ENCODE measurements at places on chromosomes 5 and 9.

DNA sequence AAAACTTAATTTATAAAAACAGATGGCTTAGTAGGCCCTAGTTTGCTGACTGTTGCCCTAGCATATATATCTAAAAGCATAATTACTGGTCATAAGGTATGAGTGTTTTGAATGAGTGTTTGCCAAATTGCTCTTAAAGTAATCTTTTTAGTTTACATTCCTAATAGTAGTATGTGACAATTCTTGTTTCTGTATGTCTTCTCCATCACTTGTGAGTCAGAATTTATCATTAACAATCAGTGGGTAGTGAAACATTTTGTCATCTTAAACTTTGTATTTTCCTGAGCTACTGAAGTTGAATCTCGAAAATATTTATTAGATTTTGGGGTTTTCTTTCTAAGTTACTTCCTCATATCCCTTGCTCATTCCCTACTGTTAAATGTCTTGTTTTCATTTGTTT is 49.6 kb downstream of the APC start:
- DNase-seq = peak; percentile 25

- peak; percentile 58 for DNase-seq
Measured at GRCh38 chr9:18485714-18486113, 11.8 kb downstream of the ADAMTSL1 start.

DNA sequence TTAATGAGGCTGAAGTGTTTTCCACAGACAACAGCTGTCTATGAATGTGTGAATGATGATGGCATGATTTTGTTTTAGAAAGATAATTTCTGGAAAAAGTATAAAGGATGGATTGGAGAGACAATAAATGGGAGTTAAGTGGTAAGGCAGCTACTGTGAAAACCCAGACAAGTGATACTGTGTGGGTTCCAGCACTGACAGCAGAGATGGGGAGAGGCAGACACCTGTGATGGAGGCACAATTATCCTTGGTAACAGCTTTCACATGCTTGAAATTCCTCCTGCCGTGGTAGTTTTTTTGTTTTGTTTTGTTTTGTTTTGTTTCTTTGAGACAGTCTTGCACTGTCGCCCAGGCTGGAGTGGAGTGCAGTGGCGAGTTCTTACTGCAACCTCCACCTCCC is 189.3 kb downstream of the DEPDC1B start:
- no peak for DNase-seq

GRCh38 chr9:95731876-95732275 is 143.6 kb upstream of the ERCC6L2 start:
- DNase-seq = no peak

GRCh38 chr9:134419000-134419683 is 92.9 kb downstream of the RXRA start:
- no peak for DNase-seq

DNA sequence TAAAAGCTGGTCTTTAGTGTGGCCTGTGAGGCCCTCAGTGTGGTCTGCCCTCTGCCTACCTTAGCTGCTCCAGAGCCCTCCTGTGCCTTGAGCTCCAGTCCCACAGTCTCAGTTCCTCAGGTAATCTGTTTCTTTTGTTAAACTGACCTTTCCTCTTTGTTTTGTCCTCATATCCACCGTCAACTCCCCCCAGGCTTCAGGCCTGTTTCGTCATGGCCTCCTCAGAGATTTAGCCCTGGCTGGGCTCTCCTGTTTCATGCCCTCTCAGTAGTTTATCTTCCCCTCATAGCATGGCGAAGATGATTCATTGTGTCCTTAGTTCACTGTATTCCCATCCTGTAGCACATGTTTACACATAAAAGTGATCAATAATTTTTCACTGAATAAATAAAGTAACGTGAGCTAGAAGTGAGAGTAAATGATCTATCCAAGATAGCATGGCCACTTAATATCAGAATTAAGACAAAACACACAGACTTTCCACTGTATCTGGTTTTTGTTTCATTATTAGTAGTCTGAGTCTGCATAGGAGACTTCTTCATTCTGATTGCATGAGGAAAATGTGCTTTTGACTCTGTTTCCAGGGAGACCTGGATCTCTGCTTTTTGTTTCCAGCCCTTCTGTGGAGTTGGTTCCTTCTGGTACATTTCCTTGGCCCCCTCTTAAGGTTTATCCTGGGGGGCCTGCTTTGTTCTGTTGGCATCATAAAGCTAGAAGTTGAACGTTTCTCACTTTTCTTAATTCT is 70.5 kb downstream of the SNX24 start:
- peak; percentile 43 for DNase-seq
